HFF-Myc (cell line): ENCODE measurements at places on chromosomes 7 and 10.

GRCh38 chr7:930975-931758 is 23.3 kb downstream of the ADAP1 start:
- DNase-seq: no peak

GRCh38 chr10:27611744-27612550 is 107.8 kb downstream of the RAB18 start:
- no peak for DNase-seq

- no peak for DNase-seq
These were observed 120.0 kb downstream of the SEMA3E start for GRCh38 chr7:83528925-83529423.

DNA sequence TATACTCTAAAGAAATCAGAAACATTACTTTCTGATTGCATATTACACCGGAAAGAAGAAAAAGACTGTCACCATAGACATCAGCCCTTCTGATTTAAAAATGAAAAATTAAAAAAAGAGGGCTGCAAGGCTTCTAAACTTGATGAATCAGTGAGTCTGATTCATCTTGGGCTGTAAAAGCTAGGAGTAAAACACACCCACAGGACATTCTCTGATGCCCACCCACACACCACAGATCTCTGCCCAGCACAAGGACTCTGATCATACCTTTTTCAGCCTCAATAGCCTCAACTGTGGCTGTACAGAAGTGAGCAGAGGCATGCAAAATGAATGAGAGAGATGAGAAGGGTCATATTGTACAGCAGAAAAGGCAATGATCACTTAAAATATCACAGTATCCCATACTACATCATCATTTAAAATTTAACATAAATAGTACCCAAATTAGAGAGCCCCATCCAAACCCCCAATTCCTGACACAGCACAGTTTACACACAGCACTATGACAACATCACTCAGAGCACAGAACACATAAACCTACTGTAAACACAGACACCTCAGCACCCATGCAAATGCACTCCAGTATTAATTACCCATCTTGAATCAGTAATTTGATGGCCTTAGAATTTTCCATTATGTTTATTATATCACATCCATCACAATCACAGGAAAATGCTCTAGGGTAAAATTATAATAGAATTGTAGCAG is 6.4 kb upstream of the MSS51 start:
- DNase-seq: peak; percentile 9

DNA sequence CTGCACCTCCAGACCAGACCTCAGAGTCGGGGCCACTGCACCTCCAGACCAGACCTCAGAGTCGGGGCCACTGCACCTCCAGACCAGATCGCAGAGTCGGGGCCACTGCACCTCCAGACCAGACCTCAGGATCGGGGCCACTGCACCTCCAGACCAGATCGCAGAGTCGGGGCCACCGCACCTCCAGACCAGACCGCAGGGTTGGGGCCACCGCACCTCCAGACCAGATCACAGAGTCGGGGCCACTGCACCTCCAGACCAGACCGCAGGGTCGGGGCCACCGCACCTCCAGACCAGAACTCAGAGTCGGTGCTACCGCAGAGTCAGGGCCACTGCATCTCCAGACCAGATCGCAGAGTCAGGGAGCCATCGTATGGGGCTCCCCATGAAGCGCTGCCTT is 105.9 kb downstream of the ACTR3B start:
- DNase-seq: no peak
